Activated CD4-positive, alpha-beta T cell treated with anti-CD3 and anti-CD28 coated beads, Interleukin-2, amount 10 ng/mL, durations not matched to agents 7 days and 5 days (primary cell): ENCODE measurements at places on chromosomes 4 and X.
A peak's percentile ranks its signal among the peaks of the same experiment; 100 is the strongest.

DNA sequence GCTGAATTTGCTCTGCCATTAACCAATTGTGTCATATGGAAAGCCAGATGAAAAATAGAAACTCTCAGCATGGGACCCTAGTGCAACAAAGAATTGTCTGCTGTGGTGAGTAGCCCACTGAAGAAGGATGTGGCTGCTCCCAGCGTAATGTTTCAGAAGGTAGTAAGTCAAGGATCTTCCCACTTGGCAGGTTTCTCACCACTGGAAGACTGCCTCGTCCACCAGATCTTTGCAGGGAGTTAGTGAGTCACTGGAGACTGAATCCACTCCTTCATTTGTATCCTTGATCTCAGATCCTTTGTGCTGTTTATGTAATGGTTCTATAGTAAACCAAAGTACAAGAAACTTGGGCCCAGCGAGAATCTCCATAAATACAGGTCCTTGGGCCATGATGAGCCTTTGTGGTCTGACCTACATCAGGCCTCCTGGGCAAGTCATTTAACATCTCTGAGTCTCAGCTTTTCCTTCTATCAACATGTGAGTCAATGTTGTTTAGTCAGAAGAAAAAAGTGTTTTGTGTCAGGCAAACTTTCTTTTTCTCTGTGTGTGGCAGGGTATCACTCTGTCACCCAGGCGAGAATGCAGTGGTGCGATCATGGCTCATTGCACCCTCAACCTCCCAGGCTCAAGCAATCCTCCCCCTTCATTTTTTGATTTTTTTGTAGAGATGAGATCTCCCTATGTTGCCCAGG, 78.0 kb upstream of the CCDC160 start:
- DNase-seq = no peak

GRCh38 chr4:60737858-60738257, 462.3 kb upstream of the ADGRL3 start:
- no peak for DNase-seq

DNA sequence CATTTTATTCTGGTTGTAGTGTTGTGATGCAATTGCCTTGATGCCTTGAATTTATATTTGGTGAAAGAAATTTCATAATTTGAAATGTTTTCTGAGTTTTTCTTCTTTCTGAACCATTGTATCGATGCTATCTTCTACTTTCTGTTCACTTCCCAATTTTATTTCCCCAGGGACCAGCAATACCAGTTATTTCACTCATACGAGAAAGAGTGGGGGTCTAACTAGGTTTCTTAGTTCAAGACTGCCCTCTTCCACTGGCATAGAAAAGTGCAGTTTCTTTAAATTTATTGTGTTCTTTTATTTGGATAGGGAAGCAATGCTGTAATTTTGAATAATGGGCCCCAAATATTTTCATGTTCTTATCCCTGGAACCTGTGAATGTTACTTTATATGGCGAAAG, 544.0 kb upstream of the ADGRL3 start:
- DNase-seq = no peak

- peak; percentile 25 for DNase-seq
These were observed 61.1 kb downstream of the FBXO8 start for GRCh38 chr4:174222266-174222872.

GRCh38 chr4:3880615-3881120, 114.5 kb downstream of the ADRA2C start:
- peak; percentile 70 for DNase-seq

GRCh38 chrX:5650904-5651303, 577.8 kb downstream of the NLGN4X start:
- DNase-seq = no peak

DNA sequence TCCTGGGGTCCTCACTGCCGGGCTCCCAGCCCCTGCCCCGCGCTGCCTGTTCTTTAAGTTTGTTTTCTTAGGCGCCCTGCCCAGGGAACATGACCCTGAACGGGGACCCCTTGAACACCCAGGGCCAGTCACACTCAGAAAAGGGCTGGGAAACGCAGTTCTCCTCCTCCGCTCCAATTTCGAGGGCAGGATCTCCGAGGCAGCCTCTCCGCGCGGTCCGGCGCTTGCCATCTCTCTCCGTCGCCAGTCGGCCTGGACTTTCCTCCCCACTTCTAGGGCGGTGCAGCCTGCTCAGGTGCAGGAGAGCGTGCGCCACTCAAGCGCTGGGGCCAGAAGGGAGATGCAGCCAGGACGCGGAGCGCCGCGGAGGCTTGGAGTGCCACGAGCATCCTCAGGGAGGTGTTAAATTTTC, 9.9 kb downstream of the PRDM8 start:
- DNase-seq = no peak

DNA sequence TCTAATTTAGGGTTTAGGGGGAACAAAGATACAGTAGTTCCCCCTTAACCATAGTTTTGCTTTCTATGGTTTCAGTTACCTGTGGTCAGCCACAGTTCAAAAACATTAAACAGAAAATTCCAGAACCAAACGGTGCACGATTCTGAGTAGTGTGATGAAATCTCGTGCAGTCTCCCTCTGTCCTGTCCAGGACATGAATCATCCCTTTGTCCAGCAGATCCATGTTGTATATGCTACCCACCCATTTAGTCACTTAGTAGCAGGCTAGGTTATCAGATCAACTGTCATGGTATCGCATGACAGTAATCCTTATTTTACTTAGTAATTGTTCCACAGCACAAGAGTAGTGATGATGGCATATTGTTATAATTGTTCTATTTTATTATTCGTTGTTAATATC, 556.1 kb downstream of the IL1RAPL1 start:
- no peak for DNase-seq

DNA sequence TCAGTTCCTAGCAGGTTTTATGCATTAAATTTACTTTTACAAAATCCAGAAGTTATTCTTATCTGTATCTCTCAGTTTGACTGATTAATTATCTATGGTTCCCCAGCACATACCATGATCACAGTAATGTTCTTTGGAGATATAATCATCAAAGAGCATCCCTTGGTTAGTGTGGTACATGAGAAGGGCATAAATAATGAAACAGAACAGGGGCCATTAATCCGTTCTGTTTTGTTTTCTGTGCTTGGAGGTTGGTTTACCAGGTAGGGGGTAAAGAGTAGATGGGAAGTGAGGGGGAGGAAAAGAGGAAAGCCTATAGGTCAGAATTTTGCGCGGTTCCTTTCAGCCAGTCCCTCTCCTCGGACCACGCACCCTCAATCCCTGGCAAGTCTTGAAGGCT, 718.7 kb upstream of the TENM3 start:
- no peak for DNase-seq

DNA sequence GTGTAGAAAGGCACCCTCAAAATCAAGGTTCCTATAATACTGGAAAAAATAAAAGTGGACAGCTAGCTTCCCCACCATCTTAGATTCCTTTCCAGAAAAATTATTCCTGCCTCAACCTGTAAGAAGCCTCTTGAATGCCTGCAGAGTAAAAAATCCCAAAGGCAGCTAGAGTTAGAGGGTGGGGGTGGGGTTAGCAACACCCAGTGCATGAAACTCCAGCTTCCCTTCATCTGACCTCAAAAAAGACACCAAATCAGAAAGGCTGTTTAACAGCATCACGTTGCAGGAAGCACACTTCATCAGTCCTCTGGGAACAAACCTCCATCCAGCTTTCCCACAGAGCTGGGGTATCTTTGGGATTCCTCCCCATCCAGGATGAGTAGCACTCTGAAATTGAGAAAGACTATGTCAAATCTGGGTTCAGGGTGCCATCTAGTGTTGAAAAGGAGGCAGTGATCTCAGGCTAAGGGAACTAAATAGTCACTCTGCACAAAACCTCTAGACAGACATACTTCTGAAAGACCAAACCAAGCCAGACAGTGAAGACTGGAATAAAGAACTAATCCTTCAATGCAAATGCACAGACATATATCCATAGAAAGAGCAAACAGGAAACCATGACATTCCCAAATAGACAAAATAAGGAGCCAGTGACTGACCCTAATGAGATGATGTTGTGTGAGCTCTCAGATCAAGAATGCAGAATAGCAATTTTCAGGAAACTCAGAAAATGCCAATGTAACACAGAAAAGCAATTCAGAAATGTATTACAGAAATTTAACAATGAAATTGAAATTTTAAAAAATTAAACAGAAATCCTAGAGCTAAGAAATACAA, 97.9 kb downstream of the ARHGEF9 start:
- peak; percentile 17 for DNase-seq

DNA sequence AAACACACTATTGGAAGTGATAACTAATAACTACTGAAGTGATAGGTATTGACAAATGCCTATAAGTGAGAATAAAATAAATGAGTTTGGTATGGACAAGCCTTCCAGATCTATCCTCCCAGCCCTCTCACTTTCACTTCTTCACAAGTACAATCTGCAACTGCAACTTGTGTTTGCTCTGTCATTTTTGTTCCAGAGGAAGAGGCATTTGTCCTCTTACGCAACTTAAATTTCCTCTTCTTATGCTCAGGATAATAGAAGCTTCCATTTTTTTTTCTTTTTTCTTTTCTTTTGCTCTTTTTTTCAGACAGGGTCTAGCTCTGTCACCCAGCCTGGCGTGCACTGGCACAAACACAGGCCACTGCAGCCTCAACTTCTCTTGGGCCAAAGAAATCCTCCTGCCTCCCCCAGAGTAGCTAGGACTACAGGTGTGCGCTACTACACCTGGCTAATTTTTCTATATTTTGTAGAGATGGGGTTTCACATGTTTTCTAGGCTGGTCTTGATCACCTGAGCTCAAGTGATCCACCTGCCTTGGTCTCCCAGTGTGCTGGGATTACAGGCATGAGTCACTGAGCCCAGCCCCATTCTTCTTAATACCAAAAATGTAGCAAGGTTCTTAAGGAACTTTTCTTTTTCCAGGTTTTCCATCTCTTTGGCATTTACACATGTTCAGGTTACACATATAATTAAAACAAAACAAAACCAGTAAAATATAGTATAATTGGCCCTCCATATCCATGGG, 73.1 kb downstream of the PDGFC start:
- DNase-seq = no peak

- DNase-seq = no peak
These were observed 33.4 kb upstream of the FAM47B start for GRCh38 chrX:34909151-34909550.

GRCh38 chr4:3868211-3869173, 102.3 kb downstream of the ADRA2C start:
- no peak for DNase-seq

DNA sequence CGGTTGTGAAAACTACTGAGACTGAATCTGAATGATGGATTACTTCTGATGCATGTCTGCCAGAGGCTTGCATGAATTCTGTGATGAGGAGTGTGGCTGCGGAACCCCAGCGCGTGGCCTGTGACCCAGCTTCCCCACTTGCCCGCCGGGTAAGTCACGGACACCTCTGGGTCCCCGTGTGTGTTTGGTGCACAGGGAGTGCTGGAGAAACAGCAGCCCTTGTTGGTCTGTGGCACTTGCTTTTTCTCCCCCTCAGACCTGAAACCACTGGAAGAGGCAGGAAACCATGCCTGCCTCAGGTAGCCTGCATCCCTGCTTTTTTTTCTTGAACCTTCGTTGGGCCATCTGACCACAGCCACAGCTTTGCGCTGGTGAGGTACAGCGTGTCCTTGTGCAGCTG, 51.9 kb upstream of the TADA2B start:
- DNase-seq = no peak

DNA sequence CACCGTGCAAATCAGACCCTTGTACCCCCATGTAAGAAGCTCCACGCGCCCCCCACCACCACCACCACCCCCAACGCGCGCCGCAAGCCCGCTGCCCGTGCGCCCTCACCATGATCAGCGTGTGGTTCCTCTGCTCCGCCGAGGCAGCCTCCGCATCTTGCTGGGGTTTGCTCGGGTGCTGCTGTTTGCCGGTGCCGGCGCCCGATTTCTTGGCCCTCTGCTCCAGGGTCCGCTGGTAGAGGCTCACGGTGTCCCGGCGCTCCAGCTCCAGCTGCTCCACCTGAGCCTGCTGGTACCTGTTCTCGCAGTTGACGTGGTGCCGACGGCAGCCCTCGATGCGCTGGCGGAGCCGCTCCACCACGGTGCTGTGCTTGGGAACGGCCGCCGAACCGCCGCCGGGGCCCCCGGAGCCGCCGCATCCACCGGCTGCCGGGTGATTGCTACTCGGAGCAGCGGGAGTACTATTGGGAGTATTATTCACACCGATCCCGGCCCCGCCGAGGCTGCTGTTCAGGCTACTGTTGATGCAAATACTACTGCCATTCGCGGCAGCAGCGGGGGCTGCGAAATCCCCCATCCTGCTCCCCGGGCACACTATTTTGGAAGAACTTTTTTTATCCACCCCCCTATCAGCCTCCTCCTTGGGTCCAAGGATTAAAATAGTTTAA, 1.1 kb downstream of the MAML3 start:
- DNase-seq = peak; percentile 36

DNA sequence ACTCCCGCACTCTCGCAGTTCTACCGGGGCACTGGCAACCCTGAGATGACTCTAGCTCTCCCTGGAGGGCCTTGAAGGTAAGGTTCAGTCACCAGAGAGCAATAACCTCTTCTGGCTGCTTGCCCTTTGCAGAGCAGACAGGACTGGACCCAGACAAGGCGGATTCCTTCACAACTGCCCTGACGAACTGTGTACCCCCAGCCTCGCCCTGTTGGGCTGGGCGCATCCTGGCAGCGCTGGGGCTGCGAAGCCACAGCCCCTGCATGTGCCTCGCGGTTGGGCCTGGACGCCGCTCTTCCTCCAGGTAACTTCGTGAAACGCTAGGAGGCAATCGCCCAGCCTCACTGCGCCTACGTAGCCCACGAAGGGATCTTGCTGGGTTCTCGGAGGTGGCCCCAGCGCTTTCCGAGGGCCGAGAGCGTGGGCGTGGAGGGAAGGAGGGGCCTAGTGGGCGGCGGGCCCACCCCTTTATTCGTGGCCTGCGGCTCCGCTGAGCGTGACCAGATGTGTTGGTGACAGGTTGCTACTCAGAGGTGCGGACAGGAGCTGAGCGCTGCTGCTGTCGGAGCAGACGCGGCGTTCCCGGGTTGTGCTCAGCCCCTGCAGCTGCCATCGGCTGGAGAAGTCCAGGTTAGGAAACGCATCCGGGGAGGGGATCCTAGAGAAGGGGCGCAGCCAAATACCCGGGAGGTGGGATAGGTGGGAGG, 1.9 kb upstream of the MAMLD1 start:
- DNase-seq = peak; percentile 11

- DNase-seq = no peak
These were observed 2.1 kb upstream of the STS start for GRCh38 chrX:7145454-7145853.

- DNase-seq = no peak
These were observed 16.5 kb downstream of the SHROOM2 start for GRCh38 chrX:9802737-9803136.

DNA sequence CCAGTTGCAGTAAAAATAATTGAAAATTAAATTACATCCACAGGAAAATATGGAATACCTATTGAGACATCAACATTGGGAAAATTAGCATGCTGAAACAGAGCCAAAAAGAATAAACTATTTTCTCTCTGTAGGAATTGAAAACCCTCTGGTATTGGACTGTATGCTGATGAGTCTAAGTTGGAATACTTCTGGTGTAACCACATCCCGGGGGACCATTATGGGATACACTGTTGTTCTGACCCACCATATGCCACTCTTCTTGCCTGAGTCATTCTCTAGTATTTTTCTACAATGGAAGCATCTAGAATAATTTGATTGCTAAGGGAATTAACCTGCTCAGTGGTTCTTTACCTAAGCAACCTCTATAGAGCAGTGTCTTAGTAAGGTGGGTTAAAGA, 640.7 kb upstream of the AGA start:
- no peak for DNase-seq
